ENCODE measurements at places on chromosomes 3 and 15.

GRCh38 chr3:160801386-160802118 is 45.5 kb downstream of the PPM1L start:
- no peak for DNase-seq

DNA sequence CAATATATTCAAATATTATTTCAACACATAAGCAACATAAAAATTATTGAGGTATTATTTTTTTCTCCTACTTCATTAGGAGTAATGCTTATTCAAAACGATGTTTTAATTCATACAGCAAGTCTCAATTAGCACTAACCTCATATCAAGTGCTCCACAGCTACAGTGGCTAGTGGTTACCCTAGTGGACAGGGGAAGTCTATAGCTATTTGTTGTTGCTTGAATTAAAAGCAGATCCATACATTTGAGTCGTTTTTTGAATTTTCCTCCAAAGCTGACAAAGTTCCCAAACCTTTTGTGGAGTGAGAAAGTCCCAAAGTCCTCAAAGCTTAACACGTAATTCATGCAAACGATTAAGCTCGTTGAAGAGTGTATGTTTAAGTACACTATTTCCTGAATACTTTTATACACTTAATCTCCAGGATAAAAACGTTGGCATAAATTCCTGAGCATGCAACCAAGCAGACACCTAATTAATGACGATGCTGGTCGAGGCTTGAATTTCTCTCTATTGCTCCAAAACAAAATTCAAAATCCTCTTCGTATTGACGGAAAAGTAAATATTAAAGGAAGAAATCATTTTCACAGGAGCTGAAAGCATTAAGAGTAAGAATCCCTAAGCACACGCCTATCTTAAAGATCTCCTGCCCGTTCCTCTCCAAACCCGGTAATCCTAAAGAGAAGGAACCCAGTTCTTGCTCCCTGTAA is 985 bp downstream of the VPS13C start:
- DNase-seq = no peak

DNA sequence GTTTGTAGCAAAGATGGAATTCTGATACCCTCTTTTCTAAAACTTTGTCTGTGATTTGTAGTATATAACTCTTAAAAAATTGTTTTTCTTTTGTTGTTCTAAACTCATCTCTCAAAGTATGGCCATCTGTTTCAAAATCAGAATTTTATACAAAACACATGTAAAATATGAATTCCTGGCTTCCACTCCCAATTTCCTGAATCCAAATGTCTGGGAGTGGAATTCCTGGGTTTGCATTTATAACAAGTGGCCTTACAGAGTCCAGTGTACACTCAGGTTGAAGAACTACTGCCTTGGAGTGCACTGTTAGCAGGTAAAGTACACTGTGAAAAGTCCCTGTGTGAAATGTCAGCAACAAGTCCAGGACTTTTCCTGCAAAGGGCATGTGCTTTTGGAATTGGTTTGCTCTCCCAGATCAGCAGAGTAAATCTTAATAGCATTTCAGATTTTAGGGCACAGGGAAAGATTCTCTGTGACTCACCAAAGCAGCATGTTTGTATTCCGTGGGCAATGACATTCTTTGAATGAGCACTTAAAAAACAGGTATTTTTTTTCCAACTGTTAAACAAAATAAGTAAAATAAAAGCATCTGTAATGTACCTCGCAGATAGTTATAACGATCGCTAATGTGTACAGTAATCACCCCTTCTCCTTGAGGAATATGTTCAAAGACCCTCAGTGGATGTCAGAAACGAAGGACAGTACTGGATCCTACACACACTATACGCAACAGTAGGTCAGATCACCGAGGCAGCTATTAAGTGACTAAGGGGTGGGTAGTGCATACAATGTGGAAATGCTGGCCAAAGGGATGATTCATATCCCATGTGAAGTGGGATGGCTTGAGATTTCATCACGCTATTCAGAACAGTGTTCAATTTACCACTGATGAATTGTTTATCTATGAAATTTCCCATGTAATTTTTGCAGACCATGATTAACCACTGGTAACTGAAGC is 2.0 kb upstream of the CLDN16 start:
- DNase-seq = peak; percentile 87

GRCh38 chr3:87969620-87970019 is 89.2 kb downstream of the CGGBP1 start:
- DNase-seq = no peak

DNA sequence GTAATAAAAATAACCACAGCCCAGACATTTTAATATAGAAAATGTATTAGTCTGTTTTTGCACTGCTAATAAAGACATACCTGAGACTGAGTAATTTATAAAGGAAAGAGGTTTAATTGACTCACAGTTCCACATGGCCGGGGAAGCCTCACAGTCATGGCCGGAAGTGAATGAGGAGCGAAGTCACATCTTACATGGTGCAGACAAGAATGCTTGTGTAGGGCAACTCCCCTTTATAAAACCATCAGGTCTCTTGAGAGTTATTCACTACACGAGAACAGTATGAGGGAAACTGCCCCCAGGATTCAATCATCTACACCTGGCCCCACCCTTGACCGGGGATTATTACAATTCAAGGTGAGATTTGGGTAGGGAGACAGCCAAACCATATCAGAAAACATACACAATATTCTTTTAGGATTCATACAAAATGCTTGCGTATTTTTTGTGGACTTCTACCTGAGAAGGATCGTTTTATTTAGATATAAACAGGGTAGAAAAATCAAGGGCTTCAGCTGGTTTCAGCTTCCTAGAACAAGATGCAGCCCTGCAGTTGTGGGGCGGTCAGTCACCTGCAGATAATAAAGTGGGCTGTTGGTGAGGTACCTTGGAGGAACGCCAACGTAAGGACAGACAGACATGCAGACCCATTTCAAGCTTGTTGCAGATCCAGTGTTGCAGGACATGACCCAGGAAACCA is 101.9 kb downstream of the TNIK start:
- no peak for DNase-seq

GRCh38 chr3:149366941-149367840 is 10.3 kb downstream of the TM4SF1 start:
- no peak for DNase-seq

- DNase-seq = no peak
Measured at GRCh38 chr15:90300988-90301706, 35.7 kb downstream of the NGRN start.

DNA sequence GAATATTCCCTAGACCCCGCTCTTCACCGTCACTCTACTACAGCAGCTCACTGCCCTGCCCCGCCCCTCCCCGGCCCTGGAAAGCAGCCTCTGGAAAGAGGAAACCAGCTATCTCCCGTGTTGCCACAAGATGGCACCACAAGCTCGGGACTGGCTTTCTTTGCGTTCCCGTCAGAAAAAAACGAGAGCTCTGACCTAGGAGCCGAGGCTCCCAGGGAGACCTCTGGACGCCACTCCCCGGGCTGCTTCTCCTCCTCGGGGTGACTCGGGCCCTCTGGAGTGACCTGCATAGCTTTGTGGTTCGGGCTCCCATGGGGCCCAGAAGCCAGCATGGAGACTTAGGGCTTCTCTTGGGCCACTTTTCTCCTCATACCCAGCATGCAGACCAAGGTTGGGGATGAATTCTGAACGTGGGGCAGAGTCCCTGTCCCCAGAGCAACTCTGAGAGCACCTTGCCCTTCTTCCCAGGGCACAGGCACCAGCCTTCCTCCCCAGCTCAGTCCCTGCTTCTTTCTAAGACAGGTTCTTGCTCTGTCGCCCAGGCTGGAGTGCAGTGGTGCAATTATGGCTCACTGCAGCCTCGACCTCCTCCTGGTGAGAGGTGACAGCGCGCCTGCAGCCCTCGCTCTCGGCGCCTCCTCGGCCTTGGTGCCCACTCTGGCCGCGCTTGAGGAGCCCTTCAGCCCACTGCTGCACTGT is 19.0 kb downstream of the STOML1 start:
- DNase-seq = no peak

GRCh38 chr15:34644061-34644460 is 60.6 kb upstream of the GOLGA8B start:
- DNase-seq = peak; percentile 44
